ENCODE measurements at places on chromosomes 7 and 10.

DNA sequence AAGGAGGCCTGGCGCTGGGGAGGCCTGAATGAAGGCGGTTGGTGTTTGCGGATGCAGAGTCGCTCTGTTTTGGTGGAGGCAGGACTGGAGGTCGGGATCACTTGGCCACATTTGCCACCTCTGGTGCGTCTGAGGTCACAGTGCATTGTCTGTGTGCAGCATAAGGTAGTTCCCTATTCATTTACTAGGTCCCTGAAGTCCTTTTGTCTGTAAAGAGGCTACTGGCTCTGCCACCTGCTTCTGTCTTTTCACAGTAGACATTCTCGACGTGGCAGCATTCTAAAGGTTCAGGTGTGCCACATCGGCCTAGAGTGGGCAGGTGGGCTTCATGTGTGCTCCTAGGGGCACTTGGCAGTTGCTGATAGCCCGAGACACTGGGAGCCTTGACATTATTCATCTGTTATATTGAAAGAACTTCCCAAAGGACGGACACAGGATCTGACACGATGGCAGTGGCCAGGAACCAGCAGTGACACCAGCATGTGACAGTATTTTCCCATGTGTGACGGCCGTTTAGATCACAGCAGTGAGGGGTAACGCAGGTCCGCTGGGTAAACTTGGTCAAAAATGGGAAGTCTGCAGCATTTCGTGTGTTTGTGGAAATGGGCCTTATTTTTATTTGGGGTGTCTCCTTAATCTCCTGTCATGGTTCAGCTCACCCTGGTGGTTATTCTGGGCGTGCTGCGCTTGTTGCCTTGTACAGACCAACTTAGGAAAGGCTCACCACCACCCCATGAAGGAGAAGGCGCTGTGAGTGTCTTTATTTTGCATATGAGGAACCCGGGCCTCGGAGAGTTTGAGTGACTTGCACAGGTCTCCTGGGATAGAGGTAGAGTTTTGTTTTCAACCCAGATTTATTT is 5.9 kb downstream of the MGMT start:
- DNase-seq: no peak

GRCh38 chr10:49592726-49593563 is 17.2 kb upstream of the SLC18A3 start:
- peak; percentile 34 for DNase-seq

DNA sequence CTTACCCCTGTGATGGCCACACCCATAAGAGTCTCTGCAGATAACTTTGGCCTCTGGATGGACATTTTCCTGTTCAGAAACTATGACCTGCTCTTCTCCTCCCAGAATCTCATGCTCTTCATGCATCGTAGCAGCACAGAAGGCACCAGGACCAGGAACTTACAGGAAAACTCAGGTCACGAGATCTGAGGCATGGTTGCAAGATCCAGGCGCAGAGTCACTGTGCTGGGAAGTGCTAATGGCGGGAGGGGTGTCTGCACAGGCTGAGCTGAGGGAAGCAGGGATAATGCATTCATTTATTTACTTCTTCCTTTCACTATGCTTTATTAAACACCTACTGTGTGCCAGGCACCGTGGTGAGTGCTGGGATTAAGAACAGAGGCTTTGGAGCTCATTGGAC is 48.2 kb upstream of the LOXL4 start:
- no peak for DNase-seq

DNA sequence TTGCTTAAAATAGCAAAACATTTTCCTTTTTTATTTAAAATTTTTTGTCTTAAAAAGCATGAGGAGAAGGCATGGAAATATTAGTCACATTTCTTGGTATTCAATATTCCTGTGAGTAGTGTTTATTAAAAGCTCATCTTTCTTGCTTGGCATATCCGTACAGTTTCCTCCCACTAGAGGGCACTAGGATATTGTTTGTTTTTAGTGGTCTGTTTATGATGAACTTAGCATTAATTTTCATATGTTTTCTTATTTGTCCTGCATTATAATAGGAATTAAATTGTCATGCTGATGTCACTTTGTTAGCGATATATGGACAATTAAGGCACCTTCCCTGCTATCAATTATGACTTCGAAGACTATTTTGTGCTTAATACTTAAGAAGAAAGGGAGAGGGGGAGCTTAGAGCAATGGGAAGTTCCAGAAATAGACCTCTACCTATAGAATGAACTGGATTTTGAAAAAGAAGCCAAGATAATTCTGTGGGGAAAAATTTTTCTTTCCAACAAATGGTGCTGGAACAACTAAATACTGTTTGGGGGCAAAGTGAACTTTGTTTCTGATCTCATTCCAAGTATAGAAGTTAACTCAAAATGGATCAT is 91.0 kb upstream of the STRIP2 start:
- DNase-seq: no peak

DNA sequence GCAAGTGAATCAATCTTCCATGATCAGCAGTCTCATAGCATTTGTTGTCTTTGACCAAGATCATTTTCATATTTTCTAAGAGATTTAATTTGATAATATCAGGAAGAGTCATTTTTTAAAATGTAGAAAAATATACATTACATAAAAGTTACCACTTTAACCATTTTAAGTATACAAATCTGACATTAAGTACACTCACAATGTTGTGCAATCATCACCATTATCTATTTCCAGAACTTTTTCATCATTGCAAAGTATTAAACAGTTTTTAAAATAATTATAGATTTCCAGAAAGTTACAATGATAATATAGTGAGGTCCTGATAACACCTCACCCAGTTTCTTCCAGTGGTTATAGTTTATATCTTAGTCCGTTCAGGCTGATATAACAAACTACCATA is 222.5 kb upstream of the RHOBTB1 start:
- no peak for DNase-seq

DNA sequence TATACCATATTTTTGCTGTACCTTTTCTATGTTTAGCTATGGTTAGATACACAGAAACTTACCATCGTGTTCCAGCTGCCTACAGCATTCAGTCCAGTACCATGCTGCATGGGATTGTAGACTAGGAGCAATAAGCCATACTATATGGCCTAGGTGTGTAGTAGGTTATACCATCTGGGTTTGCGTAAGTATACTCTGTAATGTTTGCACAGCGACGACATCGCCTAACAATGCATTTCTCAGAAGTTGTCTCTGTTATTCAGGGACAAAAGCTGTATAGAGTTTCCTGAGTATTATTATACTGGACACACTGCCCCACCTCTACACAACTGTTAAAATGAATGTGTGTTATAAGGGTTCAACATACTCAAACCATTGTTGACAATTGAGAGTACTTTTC is 93.8 kb upstream of the MKI67 start:
- DNase-seq: no peak

DNA sequence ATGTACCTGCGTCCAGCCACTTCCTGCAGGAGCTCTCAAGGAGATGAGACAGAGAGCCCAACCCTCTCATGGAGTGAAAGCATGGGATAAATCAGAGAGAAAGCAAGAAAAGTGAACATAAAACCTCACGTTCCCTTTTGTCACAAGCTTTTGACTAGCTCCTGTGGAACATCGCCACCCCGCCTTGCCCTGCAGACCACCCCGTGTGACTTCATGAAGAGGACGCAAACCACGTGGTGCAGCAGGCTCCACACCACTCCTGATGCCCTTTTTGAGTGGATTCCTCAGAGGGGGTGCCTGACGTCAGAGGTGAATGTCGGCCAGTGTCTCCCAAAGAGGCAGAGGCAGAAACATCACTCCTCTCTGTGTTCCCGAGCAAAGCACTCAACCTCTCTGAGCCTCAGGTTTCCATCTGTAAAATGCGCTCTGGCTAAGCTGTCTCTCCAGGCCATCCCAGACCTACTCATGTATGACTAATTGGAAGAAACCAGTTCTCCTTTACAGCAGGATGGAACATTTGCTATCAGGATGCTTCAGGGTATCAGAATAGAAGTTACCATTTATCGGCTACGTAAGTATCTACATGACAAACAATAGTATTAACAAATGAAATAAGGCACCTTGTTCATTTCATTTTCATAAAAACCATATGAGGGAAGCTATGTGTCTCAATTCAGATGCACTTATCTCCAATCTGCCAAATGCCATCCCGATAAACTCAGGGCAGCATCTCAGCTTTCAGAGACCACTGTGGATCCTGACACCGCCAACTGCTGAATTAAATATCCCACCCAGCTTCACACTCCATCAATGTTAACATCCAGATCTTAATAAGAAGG is 5.3 kb downstream of the ZNF488 start:
- DNase-seq: no peak

DNA sequence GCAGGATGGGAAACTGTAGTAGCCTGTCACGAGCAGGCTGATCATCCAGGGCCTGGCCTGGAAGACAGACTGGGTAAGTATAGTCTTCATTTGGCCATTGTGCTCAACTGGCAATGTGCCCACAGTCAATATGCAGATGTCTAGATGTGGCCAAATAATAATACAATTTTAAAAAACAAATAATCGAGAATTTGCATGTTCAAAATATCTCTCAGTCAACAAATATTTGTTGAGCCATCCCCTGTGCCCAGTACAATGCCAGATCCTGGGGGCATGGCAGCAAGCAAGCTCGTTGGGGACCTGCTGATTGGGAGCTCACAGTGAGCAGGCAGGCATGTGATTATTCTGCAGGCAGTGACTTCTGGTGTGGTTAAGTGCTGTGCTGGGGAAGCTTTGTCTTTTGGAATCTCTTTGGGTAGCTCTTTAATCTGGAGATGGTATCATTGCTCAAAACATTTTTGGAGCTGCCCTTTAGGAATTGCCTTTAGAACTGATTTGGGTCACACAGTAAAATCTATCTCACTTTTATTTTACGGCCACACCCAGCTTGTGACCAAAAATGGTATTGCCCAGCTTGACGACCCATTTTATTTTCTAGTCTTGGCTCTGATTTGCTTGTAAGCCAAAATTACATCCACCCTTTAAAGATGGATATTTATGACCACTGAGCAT is 92.2 kb downstream of the PLCE1 start:
- DNase-seq: no peak

GRCh38 chr10:36188080-36188453 is 546.0 kb upstream of the FZD8 start:
- no peak for DNase-seq

- DNase-seq: no peak
These were observed 223.7 kb downstream of the CXCL12 start for GRCh38 chr10:44161184-44161583.

- no peak for DNase-seq
These were observed 13.5 kb upstream of the MBL2 start for GRCh38 chr10:52786098-52786497.

DNA sequence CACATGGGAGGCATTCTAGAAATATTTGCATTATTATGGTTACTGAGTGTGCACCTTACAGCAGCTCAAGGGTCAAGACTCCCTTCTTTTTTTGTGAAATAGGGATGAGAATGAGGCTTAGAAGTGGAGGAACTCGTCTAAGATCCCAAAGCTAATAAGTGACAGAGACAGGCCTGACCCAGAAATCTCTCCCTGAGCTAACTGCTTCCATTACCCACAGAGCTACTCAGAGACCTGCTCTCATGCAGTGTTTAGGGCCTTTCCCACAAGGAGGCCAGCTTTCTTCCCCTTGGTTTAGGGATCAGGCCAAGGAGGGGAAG is 301.7 kb downstream of the RPS24 start:
- no peak for DNase-seq

GRCh38 chr10:118383063-118383689 is 41.1 kb upstream of the FAM204A start:
- no peak for DNase-seq

DNA sequence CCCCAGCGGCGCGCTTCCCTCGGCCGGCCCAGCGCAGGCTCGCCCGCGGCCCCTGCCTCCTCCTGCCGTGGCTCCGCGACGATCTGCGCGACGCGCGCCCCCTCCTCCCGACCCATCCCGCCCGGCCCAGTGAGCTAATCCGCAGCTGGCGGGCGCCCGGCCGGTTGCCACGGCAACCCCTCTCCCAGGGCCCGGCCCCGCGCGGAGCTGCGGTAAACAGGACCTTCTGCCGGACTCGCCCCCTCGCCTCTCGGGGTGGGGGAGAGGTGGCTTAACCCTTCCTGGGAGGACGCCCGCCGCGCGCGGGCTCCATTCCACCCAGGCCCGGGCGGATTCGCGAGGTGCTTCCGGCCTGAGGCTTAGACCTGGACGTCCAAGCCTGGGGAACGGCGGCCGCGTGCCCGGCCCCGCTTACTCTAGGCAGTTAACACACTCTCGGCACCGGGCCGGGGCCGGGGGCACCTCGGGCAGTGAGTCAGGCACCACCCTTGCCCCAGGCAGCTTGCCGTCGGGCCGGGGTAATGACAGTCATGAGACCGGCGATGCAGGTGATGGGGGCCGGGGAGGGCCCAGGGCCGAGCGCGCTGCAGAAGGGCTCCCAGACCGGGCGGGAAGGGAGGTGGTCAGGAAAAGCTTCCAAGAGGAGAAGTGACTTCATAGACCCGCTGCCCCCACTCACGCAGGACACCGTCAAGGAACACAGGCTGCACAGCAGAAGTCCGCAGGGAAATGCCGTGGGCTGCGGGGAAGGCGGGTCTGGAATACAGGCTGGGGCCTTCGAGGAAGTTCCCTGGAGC is at the start of gene DENND2A:
DENND2A (minus strand) TSS at position 87 of the 797 bp plus-strand sequence. CDS start 38,416 bp downstream, outside the sequence.
- DNase-seq: no peak

GRCh38 chr7:79964463-79964862 is 170.2 kb upstream of the GNAI1 start:
- DNase-seq: no peak

GRCh38 chr7:88361357-88361756 is 54.7 kb upstream of the STEAP4 start:
- DNase-seq: no peak

DNA sequence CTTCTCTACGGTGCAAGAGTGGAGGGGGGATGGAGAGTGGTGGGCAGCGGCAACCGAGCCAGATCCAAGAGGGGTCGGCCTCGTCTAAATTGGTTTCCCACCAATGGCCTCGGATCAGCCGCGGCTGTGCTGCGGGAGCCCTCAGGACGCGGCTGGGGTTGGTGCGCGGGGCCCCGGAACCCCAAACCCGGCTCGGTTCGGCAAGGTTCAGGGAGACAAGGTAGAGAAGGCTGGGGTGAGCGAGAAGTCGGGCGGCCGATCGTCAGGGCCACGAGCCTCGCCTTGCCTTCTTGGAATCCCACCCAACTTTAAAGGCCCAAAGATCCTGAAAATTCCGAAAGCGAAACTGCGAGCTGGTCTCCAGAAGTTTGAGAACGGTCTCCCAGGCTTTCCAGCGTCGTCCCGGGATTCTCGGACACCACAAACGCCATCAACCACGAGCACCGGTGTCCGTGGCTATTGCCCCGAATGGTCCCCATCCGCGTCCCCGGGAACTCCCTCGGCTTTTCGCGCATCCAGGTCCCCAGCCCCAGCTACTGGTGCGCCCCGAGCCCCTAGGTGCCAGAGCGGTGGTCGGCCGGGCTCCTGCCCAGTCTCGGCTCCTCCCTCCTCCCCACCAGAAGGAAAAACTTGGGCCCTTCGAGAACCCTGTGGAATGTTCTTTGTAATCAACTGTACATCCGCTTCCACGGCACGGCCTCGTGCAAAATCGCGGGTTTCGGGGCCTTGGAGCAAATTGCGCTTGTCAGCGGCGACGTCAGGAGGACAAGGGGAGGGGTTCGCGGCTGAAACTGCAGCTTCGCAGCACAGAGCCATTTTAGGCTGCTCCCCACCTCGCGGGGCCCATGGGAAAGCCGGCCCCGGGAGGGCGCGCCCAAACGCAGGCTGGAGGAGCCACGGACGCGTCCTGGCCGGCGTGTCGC is 3.2 kb downstream of the SFMBT2 start:
- peak; percentile 35 for DNase-seq
